ENCODE measurements at places on chromosomes 11 and 22.

- DNase-seq, result no peak
Observed at GRCh38 chr11:70205766-70206165, 2.7 kb downstream of the FADD start.

DNA sequence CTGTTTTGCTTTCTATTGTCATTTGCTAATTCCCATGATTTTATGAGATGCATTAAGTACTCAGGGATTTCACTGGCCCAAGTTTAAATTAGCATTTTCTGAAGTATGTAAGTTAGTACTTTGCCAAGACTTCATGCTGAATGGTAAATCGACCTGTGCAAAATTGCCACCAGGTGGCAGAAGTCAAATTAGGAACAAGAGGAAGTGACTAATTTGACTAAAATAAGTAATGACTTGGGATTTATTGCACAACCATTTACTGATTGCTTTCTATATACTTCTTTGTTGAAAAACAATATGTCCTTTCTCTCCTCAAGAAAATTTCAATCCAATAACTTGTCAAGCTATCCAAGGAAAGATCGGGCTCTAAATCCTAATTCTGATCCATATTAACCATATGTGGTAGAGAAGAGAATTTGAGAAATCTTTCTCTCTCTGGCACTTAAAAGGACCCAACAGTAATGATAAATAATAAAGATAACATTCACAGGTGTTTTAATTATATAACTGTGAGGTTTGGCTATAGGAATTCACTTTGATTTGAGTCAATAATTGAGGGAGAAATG is 253.7 kb upstream of the CHORDC1 start:
- DNase-seq, result no peak

DNA sequence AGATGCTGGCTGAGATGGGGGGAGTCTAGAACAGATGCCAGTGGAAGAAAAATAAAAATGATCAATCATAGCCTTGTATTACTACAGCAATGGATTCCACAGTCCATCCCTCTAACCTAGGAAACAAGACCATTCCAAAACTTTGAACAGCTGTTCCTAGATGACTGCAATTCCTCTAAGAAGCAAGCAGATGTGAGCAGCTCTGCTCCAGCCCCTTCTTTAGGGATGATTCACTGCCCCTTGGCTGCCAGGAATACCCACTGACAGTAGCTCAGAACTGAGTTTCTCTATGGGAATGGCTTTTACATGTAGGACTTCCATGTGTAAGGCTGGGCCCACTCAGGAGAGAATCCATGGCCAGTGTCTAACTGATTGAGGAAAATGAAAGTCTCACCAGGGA is 943.9 kb downstream of the OPCML start:
- peak; percentile 85 for DNase-seq

GRCh38 chr11:8039530-8040260 is 41.3 kb upstream of the TUB start:
- no peak for DNase-seq

DNA sequence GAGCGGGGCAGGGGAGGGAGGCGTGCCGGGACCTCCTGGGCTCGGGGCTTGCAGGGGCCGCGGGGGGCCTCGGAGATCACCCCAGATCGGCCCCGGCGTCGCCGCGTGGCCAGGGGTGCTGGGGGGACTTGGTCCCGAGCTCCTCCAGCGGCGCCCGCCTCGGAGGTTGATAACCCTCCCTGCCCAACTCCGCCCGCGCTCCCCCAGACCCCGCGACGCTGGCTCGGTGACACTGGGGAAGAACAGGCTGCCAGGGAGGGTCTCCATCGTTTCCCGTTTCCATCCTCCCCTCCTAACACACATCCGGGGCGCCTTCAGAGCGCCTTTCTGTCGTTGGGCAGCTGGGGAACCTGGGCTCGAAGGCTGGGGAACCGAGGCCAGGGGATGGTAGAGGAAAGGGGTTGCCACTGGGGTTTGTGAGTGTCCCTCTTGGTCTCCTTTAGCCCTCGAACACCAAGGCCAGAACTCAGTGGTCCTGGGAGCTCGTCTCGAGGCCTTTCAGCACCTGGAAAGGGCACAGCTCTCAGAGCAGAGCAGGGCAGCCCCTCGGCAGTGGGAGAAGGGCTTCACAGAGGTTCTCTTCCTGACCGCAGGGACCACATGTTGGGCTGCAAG is 431 bp downstream of the SLC37A2 start:
- no peak for DNase-seq

DNA sequence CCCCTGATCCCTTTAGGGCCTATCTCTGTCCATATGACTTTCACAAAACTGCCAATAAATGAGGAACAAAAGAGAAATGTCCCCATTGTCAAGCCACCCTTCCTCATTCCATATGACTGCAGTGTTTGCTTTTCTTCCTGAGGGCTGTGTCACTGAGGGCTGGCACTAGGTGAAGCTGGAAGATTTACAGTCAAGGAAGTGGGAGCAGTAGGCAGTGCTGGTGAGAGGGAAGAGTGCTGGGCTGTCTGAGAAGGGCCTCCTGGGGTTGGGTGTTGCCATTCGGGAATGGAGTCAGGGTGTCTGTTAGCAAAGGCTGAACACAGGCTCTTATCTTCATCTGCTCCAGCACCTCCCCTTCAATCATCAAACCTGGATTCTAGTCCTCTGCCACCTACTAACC is 30.9 kb downstream of the INSC start:
- DNase-seq, result no peak

GRCh38 chr22:50271519-50271970 is 1.4 kb upstream of the MAPK11 start:
- peak; percentile 54 for DNase-seq

GRCh38 chr11:121394785-121395184 is 57.3 kb upstream of the SORL1 start:
- no peak for DNase-seq

DNA sequence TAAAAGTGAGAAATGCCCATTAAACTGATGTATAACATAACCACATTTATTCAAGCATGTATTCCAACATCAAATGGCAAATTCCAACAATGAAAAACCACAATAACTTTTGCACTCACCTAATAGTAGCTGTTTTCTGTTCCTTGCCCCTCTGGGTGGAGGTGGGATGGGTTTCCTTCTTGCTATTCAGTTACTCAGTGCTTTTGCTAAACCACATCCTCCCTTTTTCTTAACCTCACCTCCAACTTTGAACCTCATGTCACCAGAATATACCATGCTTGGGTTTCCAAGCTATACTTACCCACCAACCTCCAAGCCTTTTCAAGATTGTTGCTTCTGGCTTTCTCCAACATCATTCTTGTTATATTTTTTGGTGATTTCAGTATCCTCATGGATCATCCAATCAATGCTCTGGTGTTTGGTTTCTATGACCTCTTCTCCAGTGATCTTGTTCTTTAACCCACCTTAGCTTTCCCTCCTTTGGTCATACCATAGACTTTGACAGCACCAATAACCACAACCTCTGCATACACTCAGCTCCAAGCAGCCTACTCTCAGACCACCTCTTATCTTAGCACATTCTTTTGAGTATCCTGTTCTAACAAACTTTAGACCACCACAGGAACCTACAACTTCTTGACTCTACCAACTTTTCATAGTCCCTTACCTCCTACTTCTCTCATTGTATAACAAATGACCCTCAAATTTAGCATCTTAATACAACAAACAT is 3.2 kb upstream of the CCDC15 start:
- DNase-seq, result no peak

- DNase-seq, result no peak
Observed at GRCh38 chr22:30244066-30244465, 2.5 kb downstream of the LIF start.

GRCh38 chr22:20052309-20053259 is 27.5 kb upstream of the DGCR8 start:
- DNase-seq, result no peak

- DNase-seq, result no peak
Observed at GRCh38 chr22:28711341-28711740, 30.3 kb downstream of the CHEK2 start.

DNA sequence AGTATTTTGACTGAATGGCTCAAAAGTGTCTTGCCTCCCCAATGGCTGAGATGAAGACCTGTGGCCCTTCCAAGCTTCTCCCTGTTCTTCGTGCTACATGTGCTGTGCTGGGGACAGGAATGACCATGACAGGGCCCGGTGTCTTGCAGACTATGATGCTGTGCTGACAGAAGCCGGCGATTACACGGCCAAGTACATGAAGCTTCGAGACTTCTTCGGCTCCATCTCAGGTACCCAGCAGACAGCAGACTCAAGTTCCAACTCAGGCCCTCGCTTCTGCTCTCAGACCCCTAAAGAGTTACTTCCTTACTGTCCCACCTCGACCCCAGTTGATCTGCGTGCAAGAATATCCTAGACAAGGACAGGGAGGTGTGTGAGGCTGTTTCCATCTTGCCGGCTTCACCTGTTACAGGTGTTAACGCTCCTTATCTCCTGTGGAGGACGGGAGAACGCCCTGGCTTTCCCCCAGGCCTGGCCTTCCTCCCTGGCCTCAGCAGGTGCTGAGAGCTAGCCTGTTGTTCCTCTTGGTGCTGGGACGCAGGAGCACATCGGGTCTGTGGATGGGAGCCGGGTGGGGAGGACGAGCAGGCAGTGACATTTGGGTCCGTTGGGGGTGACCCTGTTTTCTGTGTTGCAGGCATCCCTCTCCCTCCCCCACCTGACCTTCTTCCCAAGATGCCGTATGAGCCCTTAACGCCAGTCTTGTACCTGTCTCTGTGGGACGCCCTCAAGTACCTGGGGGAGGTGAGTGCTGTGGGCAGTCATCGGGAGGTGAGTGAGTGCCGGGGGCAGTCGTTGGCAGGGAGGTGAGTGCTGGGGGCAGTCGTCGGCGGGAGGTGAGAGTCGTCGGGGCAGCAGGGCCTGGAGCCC is 38.1 kb downstream of the GLB1L2 start:
- DNase-seq, result no peak

- no peak for DNase-seq
Observed at GRCh38 chr11:105665281-105665680, 55.4 kb downstream of the GRIA4 start.

GRCh38 chr11:69511358-69512055 is 30.0 kb downstream of the LINC01488 start:
- DNase-seq, result peak; percentile 90

DNA sequence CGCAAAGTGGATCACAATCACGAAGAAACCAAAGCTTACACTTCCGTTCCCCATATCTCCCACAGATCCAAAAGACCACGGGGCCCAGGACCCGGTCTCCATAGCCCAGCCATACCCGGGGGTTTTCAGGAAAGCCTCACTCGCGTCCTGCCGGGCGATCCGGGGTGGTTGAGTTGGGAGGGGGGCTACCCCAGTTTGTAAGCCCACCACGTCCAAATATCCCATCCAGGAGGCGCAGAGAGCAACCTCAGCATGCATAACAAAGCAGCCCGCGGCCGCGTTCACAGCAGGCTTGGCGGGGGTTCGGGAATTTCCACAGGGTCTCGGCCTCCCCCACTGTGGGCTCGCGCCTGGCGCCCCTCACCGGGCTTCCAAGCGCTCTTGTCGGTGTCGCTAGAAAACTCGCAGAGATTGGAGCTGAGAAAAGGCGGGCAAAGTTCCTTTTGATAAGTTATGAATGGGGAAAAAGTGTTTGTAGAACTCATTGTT is 9.5 kb downstream of the SDF2L1 start:
- DNase-seq, result no peak

DNA sequence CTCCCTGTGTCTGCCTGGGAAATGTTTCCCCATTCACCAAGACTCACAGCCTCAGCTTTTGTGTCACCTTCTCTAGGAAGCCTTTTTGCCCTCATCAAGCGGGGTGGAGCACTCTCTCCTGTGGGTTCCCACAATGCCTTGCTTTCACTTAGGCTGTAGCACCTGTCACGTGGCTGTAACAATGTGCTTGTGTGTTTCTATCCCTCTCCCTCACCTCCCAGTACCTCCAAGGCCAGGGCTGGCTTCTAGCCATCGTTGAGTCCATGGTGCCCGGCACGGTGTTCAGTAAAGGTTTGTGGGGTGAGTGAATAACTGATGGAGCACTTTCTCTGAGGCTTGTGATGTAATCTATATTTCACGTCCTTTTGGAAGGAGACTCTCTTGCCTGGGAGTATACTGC is 153.2 kb downstream of the TTC17 start:
- no peak for DNase-seq

Measured in AG10803 (cell line).